Epithelial cell of esophagus (primary cell): ENCODE measurements at places on chromosomes 6 and 20.

- peak; percentile 15 for DNase-seq
Measured at GRCh38 chr6:168737481-168737880, 296.5 kb downstream of the SMOC2 start.

GRCh38 chr6:41600499-41601247 lies 37.6 kb upstream of the MDFI start:
- no peak for DNase-seq

DNA sequence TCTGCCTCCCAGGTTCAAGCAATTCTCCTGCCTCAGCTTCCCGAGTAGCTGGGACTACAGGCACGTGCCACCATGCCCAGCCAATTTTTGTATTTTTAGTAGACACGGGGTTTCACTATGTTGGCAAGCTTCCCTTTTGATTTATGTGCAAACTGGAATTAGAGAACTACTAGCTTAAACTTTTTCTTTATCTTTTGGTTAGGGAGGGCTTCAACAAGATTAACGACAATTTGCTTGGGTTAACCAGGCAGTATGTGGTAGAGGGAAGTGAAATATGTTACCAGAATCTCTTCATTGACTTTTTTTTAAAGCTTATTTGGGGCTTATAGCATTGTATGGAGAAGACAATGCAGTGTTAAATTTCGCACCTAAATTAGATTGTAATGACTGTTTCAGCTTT lies 9.0 kb downstream of the MYO6 start:
- DNase-seq, result no peak

- peak; percentile 93 for DNase-seq
Measured at GRCh38 chr20:5658912-5659345, 91.3 kb upstream of the SHLD1 start.

- DNase-seq, result peak; percentile 15
Measured at GRCh38 chr20:12594410-12595088, 414.2 kb upstream of the SPTLC3 start.

GRCh38 chr20:56247954-56248782 lies at the start of gene MC3R:
MC3R (plus strand) TSS chr20:56248732; CDS start chr20:56248844, 112 bp downstream.
- DNase-seq, result peak; percentile 71

DNA sequence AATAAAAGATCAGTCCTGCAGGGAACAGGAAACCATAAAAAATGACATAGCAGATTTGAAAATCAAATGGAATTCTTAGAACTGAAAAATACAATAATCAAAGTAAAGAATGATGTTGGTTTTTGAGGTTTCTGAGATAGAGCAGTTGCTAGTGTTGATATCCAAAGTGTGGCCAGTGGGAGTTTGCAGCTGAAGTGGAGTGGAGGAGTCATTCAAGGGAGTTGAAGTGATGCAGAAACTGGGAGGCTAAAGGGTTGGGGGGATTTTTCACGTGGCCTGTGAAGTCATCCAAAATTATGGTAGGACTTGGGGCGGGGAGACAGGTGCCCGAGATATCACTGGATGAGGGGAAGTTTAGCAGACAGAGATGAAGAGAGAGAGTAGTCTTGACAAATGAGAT lies 123.6 kb downstream of the CDC5L start:
- DNase-seq, result no peak

- peak; percentile 81 for DNase-seq
Measured at GRCh38 chr20:675453-676314, at the start of gene SCRT2. SCRT2 (minus strand) TSS chr20:675802; CDS start chr20:675601, 201 bp downstream.

DNA sequence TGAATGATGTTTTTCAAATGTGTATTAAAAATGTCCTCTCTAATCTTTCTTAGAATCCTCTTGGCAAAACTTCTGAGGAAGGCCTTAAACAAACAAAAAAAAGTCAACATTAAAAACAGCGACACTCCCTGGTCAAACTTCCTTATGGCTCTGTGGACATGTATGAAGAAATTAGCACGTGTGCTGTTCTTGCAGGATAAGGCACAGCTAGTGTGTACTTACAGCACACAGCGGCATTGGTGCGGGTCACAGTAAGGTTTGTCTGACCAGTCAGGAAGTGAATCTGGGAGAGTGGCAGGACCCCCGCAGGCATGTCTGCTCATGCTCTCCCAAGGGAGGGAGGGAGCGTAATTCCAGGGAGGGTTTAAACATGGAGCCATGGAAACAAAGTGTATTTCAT lies 38.8 kb downstream of the SLC22A1 start:
- peak; percentile 54 for DNase-seq
